Stimulated activated CD4-positive, alpha-beta T cell treated with anti-CD3 and anti-CD28 coated beads, Interleukin-2, amount 100 ng/mL, for 24 hours (primary cell): ENCODE measurements at places on chromosomes 5 and 9.

DNA sequence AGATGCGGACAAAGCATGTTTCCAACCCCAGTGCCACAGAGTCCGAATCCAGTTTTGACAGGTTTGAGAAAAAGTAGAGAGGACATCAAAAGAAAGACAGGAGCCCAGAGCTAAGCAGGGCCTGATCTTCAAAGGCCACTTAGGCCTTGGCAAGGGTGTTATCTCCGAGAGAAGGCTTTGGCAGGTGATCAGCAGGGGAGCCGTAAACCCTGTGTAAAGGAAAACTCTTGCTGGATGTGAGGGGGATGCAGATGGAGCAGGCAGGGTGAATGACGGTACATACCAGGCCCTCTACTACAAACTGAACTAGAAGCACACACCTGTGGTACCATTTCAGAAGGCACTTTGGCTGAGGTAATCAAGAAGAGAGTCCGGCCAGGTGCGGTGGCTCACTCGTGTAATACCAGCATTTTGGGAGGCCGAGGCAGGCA lies 1.4 kb upstream of the HNRNPH1 start:
- DNase-seq: no peak

DNA sequence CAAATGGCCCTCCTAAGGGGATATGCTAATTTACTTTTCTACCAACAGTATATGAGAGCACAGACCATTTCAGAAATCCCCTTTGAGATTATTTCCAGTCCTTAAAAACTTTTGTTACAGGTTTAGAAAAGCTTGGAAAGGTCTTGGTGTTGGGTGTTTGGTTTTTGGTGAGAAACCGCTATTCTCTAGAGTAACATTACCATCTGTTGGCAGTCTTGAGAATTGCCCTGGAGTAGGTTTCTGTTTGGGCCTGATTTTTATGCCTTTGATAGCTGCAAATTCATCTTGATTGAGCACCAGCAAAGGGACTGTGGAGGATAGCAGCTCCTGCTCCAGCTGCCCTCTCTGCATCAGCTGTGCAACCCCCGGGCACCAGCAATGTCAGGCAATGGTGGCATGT lies 8.0 kb downstream of the NUDT2 start:
- DNase-seq: no peak

- DNase-seq: peak; percentile 49
Observed at GRCh38 chr5:68287976-68288706, 72.6 kb downstream of the PIK3R1 start.

DNA sequence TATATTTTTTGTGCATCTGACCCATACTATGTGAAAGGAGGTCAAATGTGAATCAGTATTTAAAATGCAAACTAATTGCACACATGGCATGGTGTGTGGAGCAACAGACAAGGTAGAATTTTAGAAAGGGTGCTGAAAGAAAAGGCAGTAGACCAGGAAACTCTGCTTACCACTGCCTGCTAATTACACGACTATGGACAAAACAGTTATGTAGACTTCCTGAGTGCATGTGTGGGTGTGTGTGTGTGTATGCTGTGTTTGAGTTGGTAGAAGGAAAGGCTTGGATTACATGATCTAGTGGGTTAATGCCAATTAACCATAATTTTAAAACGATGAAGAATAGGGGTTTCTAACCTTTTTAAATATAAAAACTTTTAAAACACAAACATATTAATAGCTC lies 349.9 kb downstream of the SH3GL2 start:
- DNase-seq: no peak

GRCh38 chr5:113875096-113875495 lies 361.6 kb downstream of the YTHDC2 start:
- DNase-seq: no peak

DNA sequence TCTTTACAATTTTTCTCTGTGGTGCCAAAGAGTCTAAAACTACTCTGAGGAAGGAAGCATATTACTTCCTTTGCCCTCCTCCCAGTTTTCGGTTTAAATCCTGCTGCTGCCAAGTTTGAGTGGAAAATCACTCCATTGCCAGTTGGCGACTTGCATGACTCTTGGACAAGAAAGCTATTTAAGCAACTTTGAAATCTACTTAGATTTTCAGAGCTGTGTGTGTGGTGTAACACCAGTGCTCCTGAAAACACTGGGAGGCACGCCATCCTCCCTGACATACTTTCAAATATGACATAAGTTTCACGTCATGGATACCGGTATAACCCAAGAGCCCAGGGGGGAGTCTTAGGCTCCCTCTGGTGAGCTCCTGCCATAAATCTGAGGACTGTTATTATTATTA lies 83.5 kb upstream of the RIOK2 start:
- no peak for DNase-seq

DNA sequence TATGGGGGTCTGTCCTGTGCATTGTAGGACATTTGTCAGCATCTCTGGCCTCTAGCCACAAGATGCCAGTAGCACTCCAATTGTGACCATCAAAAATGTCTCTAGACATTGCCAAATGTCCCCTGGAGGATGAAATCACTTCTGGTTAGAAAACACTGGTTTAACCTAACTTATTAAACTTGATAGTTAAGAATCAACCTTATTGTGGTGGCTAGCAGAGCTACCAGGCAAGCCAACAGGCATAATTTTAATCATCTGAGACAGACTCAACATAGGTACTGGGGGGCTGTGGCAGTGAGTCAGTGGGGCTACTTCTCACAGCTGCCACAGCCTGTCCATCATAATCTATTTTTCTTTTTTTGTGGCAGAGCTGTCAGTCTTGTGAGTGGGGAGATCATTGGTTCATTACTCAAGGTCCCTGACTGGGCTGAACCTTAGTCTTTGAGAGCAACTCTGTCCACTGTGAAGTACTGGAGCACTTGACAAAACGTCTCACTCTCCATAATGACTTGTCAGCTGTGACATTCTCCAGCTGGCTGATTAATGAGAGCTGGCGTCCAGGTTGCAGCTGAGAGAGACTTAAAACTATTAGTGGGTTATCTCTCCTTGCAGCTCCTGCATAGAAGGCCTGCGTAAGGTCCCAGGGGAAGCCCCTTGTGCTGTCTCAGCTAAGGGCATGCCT lies 107.9 kb downstream of the DCP2 start:
- DNase-seq: no peak

GRCh38 chr5:68465934-68466551 lies 250.5 kb downstream of the PIK3R1 start:
- DNase-seq: no peak

- no peak for DNase-seq
Observed at GRCh38 chr5:179206366-179206765, 138.9 kb downstream of the ADAMTS2 start.

DNA sequence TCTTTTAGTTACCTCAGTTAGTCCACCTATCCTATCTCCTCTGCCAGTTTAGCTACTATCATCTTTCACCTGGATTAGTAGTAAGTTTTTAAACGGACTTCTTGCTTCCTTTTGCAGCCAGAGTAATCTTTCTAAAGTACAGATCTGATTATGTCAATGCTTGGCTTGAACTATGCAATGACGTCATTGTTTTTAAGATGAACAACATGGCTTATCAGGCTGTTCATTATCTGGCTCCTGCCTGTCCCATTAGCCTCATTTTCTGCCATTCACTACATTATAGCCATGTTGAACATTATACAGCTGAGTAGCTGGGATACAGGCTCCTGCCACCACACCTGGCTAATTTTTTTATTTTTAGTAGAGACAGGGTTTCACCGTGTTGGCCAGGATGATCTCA lies 98.7 kb downstream of the RANBP17 start:
- no peak for DNase-seq

DNA sequence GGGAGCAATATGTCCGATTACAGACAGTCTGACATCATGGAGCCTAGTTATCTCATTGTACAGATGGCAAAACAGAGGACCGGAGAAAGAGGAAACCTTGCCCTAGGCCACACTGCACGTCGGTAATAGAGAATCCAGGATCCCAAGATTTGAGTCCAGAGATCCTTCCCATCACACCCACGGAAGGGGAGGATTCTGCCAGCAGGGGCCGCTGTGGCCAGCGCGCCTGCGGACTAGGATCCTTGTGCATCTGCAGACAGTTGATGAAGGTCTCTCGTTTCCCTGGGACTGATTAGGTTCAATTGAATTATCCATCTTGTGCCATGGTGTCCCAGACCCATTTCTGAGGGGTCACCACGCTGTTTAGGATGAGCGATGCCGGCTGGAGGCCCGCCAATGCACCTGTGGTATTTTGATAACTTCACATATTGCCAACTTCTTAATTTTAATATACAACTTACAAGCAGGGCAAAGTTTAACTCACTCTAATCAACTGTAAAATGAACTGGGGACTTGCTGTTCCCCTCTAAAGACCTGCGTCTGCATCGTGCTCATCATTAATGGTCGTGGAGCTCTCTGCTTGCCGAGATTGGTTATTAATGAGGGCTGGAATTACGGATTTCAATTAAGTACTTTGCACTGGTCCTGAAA lies 592.7 kb upstream of the BRINP1 start:
- DNase-seq: no peak

DNA sequence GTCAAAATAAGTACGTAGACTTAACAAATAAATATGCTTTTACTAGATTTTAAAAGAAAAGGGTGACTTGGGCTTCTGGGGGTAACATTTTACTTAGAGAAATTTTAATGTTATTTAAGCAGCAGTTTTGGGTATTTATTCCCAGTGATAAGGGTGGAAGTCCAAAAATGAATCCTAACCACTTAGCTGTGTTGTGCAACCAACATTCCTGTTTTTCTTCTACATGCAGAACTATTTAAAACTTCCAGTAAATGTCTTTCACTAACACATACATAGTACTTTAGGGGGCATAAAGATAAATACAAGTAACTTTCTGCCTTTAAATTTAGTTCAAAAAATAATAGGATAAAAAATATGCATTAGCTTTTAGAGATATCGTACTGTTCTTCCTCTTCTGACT lies 436.7 kb downstream of the CTNND2 start:
- DNase-seq: no peak

GRCh38 chr5:98975682-98976407 lies 47.0 kb upstream of the CHD1 start:
- DNase-seq: no peak

DNA sequence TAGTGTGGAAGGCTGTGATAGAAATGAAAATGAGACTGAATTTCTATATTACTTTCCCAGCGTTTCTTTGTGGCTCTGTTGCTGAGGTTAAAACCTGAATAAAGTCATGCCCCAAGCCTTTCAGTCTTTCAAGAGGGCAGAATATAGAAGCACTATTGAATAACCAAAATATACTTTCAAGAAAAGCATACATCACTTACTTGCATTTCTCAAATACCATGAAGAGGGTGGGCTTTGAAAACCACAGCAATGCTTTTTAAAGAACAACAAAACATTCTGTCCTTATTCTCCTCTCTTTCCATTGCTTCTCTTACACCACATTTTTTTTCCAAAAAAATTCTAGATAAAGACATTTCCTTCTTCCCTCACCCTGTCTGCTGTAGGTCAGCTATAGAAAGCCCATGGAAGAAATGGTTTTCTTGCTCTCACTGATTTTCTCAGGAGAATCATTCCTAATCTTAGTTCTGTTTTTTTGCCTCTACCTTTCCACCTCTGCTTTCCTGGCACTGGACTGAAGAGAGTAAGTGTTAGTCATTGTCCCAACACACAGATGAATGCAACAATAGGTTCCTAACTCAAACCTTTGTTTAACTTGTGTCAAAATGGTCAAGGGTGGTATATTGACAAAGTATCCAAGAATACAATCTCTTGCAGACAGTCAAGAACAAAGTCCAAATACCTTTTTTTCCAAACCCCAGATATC lies 51.6 kb downstream of the NUDT12 start:
- DNase-seq: no peak

GRCh38 chr9:37262410-37262809 lies 142.0 kb downstream of the ZCCHC7 start:
- DNase-seq: no peak

GRCh38 chr5:145903867-145904266 lies 31.1 kb upstream of the GRXCR2 start:
- DNase-seq: no peak

DNA sequence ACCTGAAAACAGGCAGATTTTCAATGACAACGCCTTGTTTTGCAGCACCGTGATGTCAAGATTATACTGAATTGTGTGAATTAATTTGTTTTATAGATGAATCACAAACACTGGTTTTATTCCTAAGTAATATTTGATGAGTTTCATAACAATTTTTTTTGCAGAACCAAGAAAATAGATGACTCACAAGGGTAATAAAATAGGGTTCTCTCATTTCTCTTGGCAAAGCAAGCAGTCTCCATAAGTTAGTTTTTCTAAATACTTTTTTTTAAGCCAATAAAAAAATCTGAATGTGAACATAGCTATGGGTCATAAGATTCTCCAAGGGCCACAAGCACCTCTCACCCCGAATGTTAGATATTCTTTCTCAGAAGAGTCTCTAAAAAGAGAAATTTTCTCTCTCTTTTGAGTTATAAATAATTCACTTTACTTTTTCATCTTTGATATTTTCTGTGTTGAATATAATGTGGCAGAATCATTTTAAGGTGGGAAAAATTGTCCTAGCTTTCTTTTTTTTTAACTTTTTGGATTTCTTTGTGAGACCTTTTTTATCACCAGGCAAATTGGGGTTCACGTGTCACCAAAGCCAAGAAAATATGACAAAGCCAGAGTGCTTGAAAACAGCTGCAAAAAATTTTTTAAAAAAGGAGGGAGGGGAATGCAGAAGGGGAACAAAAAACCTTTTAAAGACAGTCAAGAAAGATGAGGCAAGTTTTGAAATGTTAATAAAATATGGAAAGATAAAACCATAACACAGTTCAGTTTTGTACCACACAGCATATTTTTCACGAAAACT lies 174.6 kb upstream of the DAPK1 start:
- no peak for DNase-seq

GRCh38 chr5:134521841-134522240 lies 3.6 kb upstream of the JADE2 start:
- DNase-seq: no peak

- no peak for DNase-seq
Observed at GRCh38 chr9:32550150-32550561, 2.0 kb upstream of the SMIM27 start.

- DNase-seq: peak; percentile 45
Observed at GRCh38 chr9:35732800-35733541, 505 bp downstream of the CREB3 start.

DNA sequence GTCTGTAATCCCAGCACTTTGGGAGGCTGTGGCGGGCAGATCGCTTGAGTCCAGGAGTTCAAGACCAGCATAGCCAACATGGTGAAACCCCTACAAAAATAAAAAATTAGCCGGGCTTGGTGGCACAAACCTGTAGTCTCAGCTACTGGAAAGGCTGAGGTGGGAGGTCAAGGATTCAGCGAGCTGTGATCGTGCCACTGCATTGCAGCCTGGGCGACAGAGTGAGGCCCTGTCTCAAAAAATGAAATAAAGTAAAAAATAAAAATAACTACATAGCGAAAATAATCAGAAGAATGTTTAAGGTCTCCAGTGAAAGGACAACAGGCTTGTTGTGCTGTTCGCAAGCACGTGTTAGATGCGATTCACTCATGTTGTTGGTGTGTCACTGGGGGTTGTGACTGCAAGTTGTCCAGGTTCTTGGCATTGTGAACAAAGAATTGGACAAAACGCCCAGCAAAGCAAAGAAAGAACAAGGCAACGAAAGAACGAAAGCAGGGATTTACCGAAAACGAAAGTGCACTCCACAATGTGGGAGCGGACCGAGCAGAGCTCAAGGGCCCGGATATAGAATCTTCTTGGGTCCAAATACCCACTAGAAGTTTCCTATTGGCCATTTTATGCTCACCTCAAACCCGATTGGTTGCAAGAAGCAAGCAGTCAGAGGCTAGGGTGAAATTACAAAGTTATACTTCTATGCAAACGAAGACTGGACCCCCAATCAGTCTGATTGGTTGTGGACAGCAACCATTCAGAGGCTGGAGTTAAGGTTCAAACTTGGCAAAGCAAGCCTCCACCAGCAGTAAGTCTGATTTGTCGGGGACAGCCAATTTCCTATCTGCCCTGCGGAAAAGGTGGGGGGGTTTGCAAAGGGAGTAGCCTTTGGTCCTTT lies 844 bp upstream of the MCCC2 start:
- DNase-seq: peak; percentile 4
